GM23338 (cell line): ENCODE measurements at places on chromosomes 6 and 20. TPM values are rescaled to one million over a fixed set of nuclear protein-coding genes. Genes with fewer than 3 reads are reported as not detected.

DDAH2 gene
- total RNA-seq = 58.7 and 62.2 TPM in 2 replicates

MYBL2 gene
- 95.3 and 131 TPM in 2 replicates for total RNA-seq

DNA sequence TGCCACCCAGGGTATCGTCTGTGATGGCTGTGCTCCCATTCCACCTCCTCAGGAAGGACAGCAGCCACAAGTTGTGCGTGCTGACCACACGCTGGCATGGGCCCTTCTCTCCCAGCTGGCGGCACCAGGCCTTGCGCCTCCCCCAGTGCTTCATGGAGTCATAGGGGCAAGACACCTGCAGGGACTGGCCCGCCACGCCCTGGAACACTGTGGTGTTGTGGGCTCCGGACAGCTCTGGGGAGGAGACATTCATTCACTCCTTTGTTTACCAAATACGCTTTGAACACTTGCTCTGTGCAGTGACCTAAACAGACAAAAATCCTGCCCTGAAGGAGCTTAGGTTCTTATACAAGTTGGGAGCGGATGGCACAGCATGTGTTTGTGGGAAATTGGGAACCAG, 1.5 kb downstream of the TREM2 start:
- no peaks in the 10 kb centered on the region for H3K4me1 ChIP-seq
- no peak overlapping the region for H3K4me3 ChIP-seq
- DNase-seq = no peak
- H3K36me3 ChIP-seq = no peaks in the 10 kb centered on the region

DNA sequence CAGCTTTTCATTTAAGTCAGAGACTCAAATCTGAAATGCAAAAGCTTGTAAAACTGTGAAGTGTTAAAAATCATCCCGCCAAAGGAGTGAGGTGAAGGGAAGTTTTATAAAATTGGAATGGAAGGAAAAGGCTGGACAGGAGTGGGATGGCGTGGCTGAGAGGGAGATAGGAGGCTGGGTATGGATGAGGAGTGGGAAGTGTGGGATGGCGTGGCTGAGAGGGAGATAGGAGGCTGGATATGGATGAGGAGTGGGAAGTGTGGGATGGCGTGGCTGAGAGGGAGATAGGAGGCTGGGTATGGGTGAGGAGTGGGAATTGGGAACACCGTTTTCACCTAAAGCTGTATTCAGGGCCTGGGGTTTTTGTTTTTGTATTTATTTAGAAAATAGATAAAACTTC, 59.4 kb upstream of the NKX2-2 start:
- peaks cover 32% of the 10 kb centered on the region for H3K4me1 ChIP-seq
- H3K36me3 ChIP-seq = no peaks in the 10 kb centered on the region
- no peaks in the 10 kb centered on the region for H3K27me3 ChIP-seq
- no peak for DNase-seq
- no peak overlapping the region for H3K27ac ChIP-seq
- no peak overlapping the region for H3K4me3 ChIP-seq

DNA sequence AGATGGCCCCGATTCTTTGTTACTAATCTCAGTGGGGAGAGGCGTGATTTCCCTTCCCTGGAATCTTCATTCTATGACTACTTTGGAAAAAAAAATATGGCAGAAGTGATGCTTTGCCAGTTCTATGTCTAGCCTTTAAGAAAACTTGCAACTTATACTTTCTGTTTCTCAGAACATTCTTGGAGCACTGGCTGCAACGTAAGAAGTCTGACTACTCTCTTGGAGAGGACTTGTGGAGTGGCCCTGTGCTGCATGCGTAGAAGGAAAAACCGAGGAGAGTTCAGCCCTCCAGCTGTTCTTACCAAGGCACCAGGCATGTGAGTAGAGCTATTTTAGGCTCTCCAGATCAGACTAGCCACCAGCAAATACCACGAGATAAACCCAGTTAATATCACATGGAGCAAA, 77.6 kb upstream of the STXBP5 start:
- H3K4me1 ChIP-seq = peaks cover 3% of the 10 kb centered on the region; the same call in 1 of the 2 replicates
- no peaks in the 10 kb centered on the region for H3K27me3 ChIP-seq
- no peaks in the 10 kb centered on the region for H3K36me3 ChIP-seq
- H3K27ac ChIP-seq = no peak overlapping the region
- H3K4me3 ChIP-seq = no peak overlapping the region
- peak; percentile 5 for DNase-seq

ELOVL2 gene
- 1.6 and 1.7 TPM in 2 replicates for total RNA-seq

GRCh38 chr20:57663241-57663640, 43.0 kb upstream of the ZBP1 start:
- no peaks in the 10 kb centered on the region for H3K36me3 ChIP-seq
- DNase-seq = no peak
- H3K27ac ChIP-seq = no peak overlapping the region
- no peak overlapping the region for H3K4me3 ChIP-seq
- no peaks in the 10 kb centered on the region for H3K27me3 ChIP-seq

KIAA1755 gene
- total RNA-seq = 0.12 and 0.28 TPM in 2 replicates

- peaks cover 3% of the 10 kb centered on the region; the same call in 1 of the 2 replicates for H3K4me1 ChIP-seq
- no peak for DNase-seq
- H3K4me3 ChIP-seq = no peak overlapping the region
- H3K36me3 ChIP-seq = no peaks in the 10 kb centered on the region
- peaks cover 10% of the 10 kb centered on the region for H3K27me3 ChIP-seq
- H3K27ac ChIP-seq = no peak overlapping the region
Measured at GRCh38 chr6:99871641-99872040, 122.4 kb downstream of the MCHR2 start.

UBE3D gene
- total RNA-seq = 28.2 and 31.4 TPM in 2 replicates

MAFB gene
- 1.6 and 1.8 TPM in 2 replicates for total RNA-seq

SMOC2 gene
- total RNA-seq = 5.1 and 6.5 TPM in 2 replicates

DNA sequence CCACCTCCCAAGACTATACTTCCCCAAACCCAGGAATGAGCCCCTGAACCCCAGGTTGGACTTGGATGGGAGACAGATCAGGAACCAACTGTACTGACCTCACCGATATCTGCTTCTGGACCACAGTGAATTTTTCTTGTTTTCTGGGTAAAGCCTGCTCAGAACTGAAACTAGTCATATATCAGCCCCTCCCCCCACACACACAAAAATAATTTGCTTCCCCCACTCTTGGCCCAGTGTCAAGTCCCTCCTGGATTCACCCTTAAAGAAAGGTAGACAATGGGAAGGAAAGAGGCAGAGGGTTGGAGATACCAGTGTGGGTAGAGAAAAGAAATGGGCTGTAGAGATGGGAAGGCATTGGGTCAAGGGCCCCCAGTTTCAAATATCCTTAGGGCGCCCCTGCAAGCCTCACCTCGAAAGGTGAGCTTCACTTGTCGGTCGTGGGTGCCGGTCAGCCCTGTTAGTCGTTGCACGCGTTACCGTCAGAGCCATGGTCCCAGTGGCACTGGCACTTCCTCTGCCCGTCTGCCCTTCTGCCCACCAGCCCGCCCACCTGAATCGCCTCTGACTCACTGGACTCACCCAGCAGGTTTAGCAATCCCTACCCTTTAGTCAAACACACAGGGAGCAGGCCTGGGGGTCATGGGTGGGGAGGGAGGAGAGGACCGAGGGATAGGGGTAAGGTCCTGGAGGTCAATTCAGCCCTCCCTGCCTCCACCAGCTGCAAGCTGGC, 8.5 kb upstream of the SPAG4 start:
- H3K27ac ChIP-seq = no peak overlapping the region
- H3K4me3 ChIP-seq = no peak overlapping the region
- no peaks in the 10 kb centered on the region for H3K36me3 ChIP-seq
- peaks cover 22% of the 10 kb centered on the region for H3K27me3 ChIP-seq
- DNase-seq = no peak
- peaks cover 4% of the 10 kb centered on the region for H3K4me1 ChIP-seq
